ENCODE measurements at places on chromosomes 12 and 14.

DNA sequence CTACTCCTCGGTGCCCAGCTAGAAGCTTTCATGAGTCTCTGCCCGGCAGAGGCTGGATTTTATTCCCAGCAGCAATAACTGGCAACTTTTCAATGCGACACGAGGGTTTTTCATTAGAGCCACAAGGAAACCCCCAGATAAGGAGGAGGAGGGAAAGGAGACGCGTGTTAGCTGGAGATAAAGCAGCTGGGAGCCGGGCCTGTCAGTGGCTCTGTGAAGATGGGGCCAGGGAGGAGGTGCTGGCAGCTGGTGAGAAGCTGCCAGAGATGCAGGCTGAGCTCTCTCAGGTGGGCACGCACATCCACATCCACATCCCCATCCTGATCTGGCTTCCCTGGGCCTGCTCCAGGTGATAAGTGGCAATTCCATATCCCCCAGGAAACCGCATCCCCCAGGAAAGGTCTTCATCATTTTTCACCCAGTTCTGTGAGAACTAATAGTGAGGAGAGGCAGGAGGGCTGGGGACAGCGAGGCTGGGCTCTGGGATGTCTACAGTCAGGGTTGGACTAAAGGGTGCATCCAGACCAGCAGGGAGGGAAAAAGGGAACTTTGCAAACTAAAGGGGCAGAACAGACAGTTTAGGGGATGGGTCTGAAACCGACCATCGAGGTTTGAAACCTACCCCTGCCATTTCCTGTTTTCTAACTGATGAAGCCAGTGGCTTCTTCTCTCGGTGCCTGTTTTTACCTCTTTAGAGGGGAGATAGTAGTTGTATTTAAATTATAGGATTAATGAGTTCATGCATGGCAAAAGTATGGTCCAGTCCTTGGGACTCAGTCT lies 413.2 kb downstream of the DPF3 start:
- DNase-seq, result peak; percentile 74

- peak; percentile 30 for DNase-seq
These were observed 466.0 kb downstream of the RAD51B start for GRCh38 chr14:68285421-68286179.

DNA sequence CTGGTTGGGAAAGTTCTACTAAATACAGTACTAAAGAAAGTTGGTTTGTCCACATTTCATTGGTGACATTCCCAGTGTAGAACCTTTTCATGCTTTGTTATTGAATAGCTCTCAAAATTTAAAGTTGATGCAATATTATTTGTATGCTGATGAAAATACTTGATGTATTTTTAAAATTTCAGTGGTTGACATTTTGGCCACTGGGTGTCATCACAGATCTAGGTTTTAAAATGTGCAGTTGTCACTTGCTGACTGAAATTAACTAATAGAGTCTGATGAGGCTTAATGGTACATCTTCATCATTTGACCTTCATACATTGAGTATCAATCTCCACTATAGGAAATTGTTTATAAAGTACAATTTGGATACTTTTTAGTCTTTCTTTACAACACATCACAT lies 37.1 kb downstream of the CMAS start:
- DNase-seq, result peak; percentile 65

GRCh38 chr12:64720884-64721283 lies 38.3 kb downstream of the GNS start:
- peak; percentile 71 for DNase-seq

- DNase-seq, result no peak
These were observed 75.0 kb downstream of the RFLNA start for GRCh38 chr12:124369827-124370378.

GRCh38 chr12:117063162-117063911 lies 35.9 kb downstream of the TESC start:
- DNase-seq, result no peak

DNA sequence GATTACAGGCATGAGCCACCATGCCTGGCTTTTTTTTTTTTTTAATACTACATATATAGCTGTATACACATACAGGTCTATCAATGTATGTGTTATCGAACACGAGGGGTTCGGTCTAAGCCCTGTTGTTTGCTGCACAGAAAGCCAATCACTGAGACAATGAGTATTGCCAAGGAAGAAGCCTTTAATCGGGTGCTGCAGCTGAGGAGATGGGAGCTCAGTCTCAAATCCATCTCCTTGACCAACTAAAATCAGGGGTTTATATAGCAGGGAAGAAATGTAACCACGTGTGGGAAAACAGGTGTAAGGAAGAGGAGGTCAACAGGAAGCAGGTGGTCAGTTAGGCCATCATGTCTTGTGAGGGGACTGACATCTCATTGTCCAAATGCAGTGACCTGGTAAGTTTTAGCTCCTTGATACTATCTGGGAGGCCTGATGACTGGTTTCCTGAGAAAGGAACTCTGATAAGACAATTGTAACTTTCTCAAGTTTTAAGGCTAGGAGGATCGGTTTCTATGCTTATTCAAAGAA lies 80.9 kb upstream of the MAP1LC3B2 start:
- DNase-seq, result no peak

DNA sequence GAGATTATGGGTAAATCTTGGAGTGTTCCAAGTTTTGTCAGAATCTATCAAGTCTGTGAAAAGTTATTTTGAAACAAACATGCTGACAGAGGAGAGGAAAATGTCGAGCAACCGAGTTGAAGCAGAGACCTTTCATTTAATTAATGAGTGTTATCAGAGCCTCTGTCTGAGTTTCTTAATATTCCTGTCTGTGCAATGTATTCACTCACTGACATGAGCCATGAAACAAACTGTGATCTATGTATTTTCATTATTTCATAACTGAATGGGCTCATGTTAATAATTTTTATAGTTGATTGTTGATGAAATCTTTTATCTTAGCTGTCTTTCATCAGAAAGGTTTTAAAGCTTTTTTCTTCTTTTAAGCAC lies 144.2 kb upstream of the FAR2 start:
- DNase-seq, result no peak

GRCh38 chr12:69881771-69882170 lies 56.7 kb downstream of the MYRFL start:
- DNase-seq, result no peak

DNA sequence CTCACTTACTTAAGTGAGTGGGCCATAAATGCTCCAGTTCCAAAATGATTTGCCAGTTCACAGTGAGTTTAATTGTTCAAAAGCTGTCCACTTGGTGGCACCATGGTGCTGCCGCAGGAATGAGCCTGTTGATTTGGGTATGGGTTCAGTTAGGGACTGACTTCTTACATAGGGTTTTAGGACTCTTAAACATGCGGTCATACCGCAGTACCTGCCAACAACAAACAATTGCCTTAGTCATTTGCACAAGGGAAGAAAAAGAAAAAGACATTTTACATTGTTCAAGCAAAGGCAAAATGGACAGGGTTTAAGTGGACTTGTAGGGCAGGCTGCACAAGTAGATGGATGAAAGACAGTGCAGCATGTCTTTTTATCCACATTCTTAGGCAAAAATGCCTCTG lies 80.0 kb upstream of the DBX2 start:
- peak; percentile 80 for DNase-seq

DNA sequence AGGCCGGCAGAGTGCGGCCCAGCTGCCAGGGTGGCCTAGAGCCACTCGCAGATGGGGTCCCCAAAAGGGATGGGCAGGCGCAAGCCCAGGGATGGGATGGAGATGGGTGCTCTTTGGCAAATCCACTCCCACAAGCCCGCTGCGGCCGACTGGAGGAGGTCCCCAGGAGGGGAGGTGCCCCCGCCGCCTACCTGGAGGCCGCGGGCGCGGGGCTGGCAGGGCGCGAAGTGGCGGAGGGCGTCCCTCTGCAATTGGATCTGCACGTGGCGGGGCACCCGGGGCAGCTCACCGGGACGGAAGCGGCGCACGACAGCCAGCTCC lies 730 bp downstream of the PPP1R3E start:
- no peak for DNase-seq

GRCh38 chr14:26427097-26427496 lies 170.7 kb downstream of the NOVA1 start:
- DNase-seq, result no peak

DNA sequence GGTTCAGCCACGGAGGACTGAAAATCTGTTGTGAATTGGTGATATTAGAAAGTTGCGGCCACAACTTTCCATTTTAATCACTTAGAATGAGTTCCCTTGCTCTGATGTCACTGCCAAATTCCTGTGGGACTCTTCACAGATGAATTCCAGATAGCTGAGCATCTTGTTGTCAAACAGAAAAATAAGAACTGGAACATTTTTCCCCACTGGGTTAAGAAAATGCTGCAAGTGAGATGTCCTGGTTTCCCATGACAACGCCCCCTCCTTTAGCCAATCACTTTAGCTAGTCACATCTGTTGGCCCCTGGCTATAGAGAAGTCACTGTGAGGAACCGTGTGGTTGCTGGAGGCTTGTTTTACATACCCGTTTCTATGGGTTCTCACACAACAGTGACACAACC lies 135.9 kb downstream of the KTN1 start:
- no peak for DNase-seq

- DNase-seq, result no peak
These were observed 95.2 kb downstream of the PRKCH start for GRCh38 chr14:61416591-61416990.

DNA sequence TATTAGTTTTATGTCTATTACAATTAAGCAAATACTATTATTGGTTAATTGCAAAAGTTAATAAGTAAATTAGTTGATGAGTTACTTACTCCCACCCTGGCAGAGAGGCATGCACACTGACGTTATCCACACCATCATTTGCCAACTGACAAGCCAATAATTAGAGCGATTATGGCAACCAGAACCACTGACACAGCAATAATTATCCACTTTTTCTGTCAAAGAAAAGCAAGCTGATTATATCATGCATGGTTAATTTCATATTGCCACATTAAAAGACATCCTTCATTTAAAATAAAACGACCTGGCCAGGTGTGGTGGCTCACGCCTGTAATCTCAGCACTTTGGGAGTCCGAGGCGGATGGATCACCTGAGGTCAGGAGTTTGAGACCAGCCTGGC lies 43.1 kb downstream of the STX2 start:
- no peak for DNase-seq

GRCh38 chr12:87120440-87120839 lies 864.2 kb upstream of the MGAT4C start:
- DNase-seq, result no peak

DNA sequence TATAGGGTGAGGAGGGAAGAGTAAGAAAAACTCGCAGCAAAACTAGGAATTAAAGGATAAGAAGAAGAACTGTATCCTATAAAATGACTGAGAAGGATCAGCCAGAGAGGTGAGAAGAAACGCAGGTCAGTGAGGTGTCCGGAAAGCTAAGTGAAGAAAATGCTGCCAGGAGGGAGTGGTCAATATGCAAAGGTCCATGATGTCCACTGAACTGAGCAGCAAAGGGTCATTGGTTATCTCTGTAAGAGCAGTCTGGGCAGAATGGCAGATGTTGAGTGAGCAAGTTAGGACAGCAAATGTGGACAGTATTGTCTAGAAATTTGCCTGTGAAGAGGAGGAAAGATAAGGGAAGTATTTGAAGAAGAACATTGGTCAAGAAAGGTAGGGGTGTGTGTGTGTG lies 155.4 kb downstream of the SRGAP1 start:
- DNase-seq, result no peak

DNA sequence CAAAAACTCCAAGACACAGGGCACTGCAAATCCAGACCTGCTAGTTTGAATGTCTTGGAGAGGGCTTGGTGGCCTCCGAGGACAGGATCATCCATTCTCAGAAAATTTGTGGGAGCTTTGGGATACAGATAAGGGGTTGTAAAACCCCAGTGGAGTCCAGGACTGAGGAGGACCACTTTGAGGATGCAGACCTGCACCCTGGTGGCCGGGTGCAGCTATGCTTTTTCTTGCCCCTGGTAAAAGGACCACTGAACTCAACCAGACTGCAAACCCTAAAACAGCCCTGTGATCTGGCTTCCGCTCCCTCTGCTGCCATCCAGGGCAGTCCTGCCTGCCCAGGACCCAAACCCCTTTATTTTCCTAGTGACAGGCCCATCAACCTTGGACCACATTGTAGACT lies 169.5 kb upstream of the DAAM1 start:
- DNase-seq, result no peak

DNA sequence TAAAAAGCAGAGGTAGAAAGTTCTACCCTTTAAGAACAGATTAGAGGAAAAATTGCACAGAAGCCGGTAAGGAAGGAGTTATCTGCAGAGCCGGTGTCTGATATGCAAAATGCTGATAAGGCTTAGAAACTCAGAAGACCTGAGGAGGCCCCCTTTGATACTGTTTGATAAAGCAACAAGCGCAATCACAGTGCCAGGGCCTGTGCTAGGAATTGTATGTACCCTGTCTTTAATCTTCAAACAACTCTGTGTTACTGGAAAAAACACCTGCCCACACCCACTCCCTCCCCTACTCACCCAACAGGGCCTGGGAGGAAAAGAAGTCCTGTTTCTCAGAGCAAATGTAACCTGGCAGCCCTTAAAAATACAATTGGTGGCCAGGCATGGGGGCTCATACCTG lies 112.7 kb upstream of the FUT8 start:
- DNase-seq, result peak; percentile 19

GRCh38 chr14:50363714-50364111 lies 33.0 kb downstream of the CDKL1 start:
- peak; percentile 66 for DNase-seq

- DNase-seq, result no peak
These were observed 65.4 kb downstream of the DACT1 start for GRCh38 chr14:58703161-58703506.

GRCh38 chr12:12788675-12789368 lies 3.4 kb downstream of the APOLD1 start:
- peak; percentile 88 for DNase-seq

DNA sequence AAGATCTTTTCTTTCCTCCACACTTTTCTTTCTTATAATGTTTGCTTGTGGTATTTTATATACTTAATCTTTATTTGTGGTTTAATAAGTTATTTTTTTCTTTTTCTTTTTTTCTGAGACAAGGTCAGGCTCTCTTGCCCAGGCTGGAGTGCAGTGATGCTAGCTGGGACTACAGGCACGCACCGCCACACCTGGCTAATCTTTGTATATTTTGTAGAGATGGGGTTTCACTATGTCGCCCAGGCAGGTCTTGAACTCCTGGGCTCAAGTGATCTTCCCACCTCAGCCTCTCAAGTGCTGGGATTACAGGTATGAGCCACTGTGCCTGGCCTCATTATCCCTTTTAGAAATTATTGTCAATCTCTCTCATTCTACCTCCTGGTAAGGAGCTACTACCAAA lies 87.1 kb downstream of the SCFD1 start:
- no peak for DNase-seq

GRCh38 chr12:6843118-6843902 lies 2.6 kb downstream of the GNB3 start:
- peak; percentile 63 for DNase-seq

DNA sequence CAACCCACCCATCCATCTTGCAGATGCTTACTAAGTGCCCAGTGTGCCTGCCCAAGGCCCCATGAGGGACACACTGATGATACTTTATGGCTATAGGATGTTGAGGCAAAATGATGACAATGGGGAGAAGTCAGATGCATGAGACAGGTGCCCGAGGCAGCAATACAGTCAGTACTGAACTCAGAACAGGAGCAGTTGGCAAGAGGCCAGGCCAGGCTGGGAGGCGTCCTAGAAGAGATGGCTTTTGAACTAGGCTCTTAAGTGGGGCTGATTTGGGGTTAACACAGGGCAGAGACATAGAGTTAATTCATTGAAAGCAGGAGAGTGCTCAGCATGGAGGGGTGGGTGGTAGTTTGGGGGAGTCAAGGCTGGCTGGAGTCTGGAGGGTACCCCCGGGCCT lies 15.6 kb downstream of the PLBD2 start:
- no peak for DNase-seq

- no peak for DNase-seq
These were observed 8.6 kb upstream of the OSBPL8 start for GRCh38 chr12:76568130-76568529.

- DNase-seq, result peak; percentile 42
These were observed 279.3 kb upstream of the FLRT2 start for GRCh38 chr14:85250414-85251189.
